ENCODE measurements at places on chromosomes 4 and X.
A peak's percentile ranks its signal among the peaks of the same experiment; 100 is the strongest.

DNA sequence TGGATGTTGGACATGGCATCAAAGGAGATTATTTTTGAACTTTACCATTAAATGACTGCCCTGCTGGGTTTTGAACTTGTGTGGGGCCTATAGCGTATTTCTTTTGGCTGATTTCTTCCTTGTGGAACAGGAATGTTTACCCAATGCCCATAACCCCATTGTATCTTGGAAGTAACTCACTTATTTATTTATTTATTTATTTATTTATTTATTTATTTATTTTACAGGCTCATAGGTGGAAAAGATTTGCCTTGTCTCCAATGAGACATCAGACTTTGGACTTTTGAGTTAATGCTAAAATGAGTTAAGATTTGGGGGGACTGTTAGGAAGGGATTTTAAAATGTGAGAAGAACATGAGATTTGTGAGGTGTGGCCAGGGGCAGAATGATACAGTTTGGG, 273.1 kb downstream of the SLITRK2 start:
- no peak for DNase-seq

DNA sequence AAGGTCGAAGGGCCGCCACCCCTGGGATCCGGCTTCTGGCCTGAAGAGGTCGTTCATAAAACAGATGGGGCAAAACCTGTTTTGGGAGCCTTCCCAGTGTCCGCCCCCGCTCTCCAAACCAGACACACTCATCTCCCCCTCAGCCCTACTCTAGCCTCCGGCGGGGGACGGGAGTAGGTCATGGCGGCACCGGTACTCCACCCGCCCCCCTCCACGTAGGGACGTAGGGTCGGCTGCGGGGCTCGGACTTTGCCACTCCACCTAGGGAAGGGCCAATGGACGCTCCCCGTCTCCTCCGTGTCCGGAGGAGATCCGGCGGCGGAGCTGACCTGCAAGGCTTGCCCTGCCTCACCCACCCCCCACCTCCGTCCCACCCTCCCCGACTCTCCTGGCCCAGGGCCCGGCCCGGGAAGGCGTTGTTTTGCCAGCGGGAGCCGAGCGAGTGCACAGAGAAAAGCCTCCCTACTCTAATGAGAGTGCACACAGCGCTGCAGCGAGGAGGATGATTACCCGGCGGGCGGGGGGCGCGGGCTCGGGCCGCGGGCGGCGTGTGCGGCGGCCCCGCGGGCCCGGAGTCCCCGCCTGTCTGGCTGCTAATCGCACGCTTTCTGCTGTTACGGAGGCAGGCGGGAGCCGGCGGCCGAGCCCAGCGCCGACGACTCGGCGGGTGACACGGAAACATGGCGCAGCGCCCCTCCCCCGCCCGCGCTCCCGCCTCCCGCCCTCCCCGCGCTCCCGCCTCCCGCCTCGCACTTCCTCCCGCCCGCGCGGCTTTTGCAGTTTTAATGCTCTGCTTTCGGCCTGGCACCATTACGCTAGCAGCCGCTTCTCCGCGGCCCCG, 8.3 kb upstream of the BCOR start:
- peak; percentile 85 for DNase-seq

GRCh38 chr4:1907848-1908525, 36.8 kb downstream of the NSD2 start:
- DNase-seq, result no peak

GRCh38 chr4:152340818-152341217, 195.1 kb downstream of the FBXW7 start:
- no peak for DNase-seq

GRCh38 chr4:149555799-149556198, 259.8 kb downstream of the IQCM start:
- no peak for DNase-seq

DNA sequence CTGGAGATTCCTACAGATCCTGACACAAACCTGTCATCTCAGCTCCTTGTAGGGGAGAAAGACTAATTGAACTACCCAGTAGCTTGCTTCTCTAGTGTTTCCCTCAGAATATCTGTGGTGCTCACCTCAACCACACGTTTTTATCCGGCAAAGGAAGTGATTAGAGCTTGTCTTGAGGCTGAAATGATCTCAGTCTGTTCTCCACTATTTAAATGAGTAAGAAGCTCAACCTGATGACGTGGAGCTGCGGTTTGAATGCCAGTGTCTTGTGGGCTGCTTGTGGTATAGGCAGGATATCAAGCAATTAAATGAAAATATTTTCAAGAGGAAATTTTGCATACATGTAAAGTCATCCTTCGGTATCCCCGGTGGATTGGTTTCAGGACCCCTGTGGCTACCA, 270.2 kb downstream of the TLL1 start:
- no peak for DNase-seq

DNA sequence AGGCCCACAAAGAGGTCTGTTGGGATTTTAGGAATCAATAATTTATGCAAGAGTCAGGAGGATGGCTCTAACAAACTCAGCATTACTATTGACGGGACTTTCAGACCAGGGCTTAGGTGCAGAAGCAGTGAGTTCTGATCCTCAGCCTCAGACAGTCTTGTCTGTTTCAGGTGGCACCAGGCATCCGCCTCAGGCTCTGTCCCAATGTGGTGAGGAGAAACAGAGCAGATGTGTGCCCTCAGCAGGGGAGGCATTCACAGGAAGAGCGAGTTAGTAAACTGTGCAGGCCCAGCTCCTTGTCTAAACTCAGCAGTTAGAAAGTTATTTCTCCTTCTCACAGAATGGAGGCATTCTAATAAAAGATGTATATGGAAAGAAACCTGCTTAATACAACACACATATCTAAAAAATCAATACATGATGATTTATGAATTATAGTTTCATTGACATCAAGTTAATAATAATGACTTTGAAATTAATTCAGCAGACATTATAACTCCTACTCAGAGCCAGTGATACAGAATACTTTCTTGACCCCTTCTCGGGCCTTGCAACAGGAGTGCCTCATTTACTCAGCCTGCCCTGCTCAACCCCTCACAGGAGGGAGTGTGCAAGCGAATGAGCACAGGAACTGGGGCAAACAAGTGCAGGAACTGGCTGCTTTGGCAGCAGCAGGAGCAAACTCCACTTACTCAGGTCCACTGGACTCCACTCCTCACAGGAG, 202.8 kb upstream of the SMIM31 start:
- no peak for DNase-seq
